ENCODE measurements at places on chromosomes 12 and 14. TPM values are rescaled to one million over a fixed set of nuclear protein-coding genes. Genes with fewer than 3 reads are reported as not detected.

The SDSL gene
- 9.0 TPM for polyA plus RNA-seq

The SERPINA12 gene
- 0.91 TPM for polyA plus RNA-seq

The CDH24 gene
- polyA plus RNA-seq = 28.7 TPM

The KRT85 gene
- not detected for polyA plus RNA-seq

The C1R gene
- polyA plus RNA-seq = 40.5 TPM

The ESPL1 gene
- 18.9 TPM for polyA plus RNA-seq

The TRHDE gene
- 26.8 TPM for polyA plus RNA-seq

The TMPRSS12 gene
- 0.13 TPM for polyA plus RNA-seq

The SLC22A17 gene
- polyA plus RNA-seq = 62.4 TPM

The CCDC175 gene
- polyA plus RNA-seq = 1.3 TPM

The BAZ2A gene
- polyA plus RNA-seq = 114 TPM

The NANOG gene
- polyA plus RNA-seq = 0.35 TPM

The R3HDM2 gene
- polyA plus RNA-seq = 117 TPM

The KRT74 gene
- not detected for polyA plus RNA-seq

The MGP gene
- 33.9 TPM for polyA plus RNA-seq

The OR6C70 gene
- polyA plus RNA-seq = not detected

The PGF gene
- 5.5 TPM for polyA plus RNA-seq

The APOF gene
- 0.08 TPM for polyA plus RNA-seq

The BDKRB2 gene
- polyA plus RNA-seq = 2.5 TPM

The NACA gene
- 1,966 TPM for polyA plus RNA-seq

The GPX2 gene
- polyA plus RNA-seq = 1.1 TPM

The IFI27L1 gene
- 33.8 TPM for polyA plus RNA-seq

The ART4 gene
- polyA plus RNA-seq = 0.22 TPM

The LMO3 gene
- polyA plus RNA-seq = 2.1 TPM

The ARHGAP9 gene
- polyA plus RNA-seq = 2.6 TPM

The NFE2 gene
- 1.5 TPM for polyA plus RNA-seq

The PIANP gene
- 12.1 TPM for polyA plus RNA-seq

The OAS2 gene
- 9.9 TPM for polyA plus RNA-seq

The RPS26 gene
- polyA plus RNA-seq = 113 TPM

The SYT10 gene
- 0.68 TPM for polyA plus RNA-seq

The PPP1R1A gene
- polyA plus RNA-seq = 52.6 TPM

The CD163L1 gene
- polyA plus RNA-seq = 2.2 TPM

The ST8SIA1 gene
- polyA plus RNA-seq = 8.5 TPM

The OR6C74 gene
- not detected for polyA plus RNA-seq

The TPPP2 gene
- polyA plus RNA-seq = 2.7 TPM

The RHEBL1 gene
- polyA plus RNA-seq = 1.8 TPM

The DAO gene
- 0.58 TPM for polyA plus RNA-seq

The PLEKHG3 gene
- 83.8 TPM for polyA plus RNA-seq

The OVCH1 gene
- polyA plus RNA-seq = 0.78 TPM

The PZP gene
- polyA plus RNA-seq = 0.55 TPM

The FIGNL2 gene
- polyA plus RNA-seq = 3.4 TPM

The RHNO1 gene
- 40.5 TPM for polyA plus RNA-seq

The MORN3 gene
- 2.0 TPM for polyA plus RNA-seq

The C14orf132 gene
- 30.2 TPM for polyA plus RNA-seq

The SIRT4 gene
- polyA plus RNA-seq = 3.3 TPM

The KRT75 gene
- not detected for polyA plus RNA-seq

The KRT8 gene
- polyA plus RNA-seq = 223 TPM

The PPFIA2 gene
- 5.0 TPM for polyA plus RNA-seq

The ASCL1 gene
- 0.08 TPM for polyA plus RNA-seq

The IFNG-AS1 gene
- 0.28 TPM for polyA plus RNA-seq

The KLHL33 gene
- polyA plus RNA-seq = 0.60 TPM

The TMEM132D gene
- polyA plus RNA-seq = 1.6 TPM

The GPR65 gene
- 0.50 TPM for polyA plus RNA-seq

All from left kidney (tissue), 8 donors.